Stimulated activated CD8-positive, alpha-beta memory T cell treated with anti-CD3 and anti-CD28 coated beads, Interleukin-4, amount 100 ng/mL, for 1 hour (primary cell): ENCODE measurements at places on chromosomes 4 and X.

GRCh38 chr4:148557793-148558192 lies 115.6 kb upstream of the NR3C2 start:
- no peak for DNase-seq

DNA sequence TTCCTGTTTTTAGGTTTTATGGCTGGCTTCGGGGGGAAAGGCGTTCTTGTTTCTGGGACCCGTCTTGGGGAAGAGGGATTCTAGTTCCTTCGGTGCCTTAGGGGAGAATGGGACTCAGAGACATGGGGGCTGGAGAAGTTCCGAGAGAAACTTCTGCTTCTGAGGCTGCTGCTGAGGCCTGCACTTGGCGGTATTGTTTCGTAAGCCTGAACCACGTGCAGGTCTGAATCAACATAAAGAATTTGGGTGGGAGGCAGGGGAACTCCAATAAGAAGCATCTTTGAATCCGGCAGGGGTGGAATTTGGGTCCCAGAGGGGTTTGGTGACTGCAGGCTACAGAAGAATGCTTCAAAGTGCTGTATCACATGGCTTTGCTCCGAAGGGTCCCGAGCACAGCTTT lies 15.1 kb downstream of the XG start:
- no peak for DNase-seq

- DNase-seq = no peak
These were observed 43.7 kb downstream of the FAM114A1 start for GRCh38 chr4:38911257-38911656.

DNA sequence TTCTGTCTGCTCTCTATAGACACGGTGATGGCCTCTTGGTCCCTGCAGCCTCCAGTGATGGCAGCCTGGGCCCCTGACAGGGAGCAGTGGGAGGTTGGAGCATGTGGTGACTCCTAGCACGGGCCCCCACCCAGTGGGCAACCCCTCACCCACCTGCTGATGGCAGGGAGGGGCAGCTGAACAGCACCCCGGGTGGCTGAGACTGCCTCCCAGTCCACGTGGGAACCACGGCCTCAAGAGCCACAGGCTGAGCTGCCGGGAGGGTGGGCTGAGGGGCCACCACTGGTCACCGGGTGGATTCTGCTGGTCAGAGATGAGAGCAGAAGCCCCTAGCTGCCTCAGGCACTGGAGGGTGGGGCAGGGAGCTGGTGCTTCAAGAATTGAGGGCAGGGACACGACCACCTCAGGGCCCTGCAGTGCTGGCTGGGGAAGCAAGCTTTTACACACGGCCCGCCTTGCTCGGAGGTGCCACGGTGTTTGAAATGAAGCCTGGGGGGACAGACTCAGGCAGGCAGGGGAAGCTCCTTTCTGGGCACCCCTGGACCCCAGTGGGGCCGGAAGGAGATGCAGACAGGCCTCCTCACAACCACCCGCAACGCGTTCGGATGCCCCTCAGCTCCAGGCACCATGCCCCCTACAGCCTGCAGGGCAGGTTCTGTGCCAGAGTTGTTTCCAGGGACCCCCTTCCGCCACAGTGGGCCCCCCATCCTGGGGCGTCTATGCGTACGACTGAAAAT lies 6.3 kb upstream of the HAUS3 start:
- DNase-seq = no peak

GRCh38 chrX:10280071-10280470 lies 123.3 kb downstream of the CLCN4 start:
- no peak for DNase-seq

DNA sequence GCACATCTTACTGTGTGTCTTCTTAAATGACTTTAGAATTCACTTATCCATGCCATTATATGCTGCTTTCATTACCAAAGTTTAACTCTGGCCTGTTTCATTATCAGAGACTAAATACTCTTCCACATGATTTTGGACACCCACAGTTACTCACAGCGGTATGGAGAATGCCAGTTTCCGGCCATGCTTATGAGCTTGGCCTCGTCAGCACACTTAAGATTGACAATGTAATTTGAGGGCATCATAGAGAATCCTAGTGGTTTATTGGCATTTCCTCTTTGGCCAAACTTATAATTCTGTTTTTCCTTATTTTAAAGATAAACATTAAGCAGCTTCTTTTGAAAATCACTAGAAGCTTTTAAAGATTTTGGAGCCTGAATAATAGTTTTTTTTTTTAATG lies 104.5 kb downstream of the IRF2 start:
- no peak for DNase-seq

DNA sequence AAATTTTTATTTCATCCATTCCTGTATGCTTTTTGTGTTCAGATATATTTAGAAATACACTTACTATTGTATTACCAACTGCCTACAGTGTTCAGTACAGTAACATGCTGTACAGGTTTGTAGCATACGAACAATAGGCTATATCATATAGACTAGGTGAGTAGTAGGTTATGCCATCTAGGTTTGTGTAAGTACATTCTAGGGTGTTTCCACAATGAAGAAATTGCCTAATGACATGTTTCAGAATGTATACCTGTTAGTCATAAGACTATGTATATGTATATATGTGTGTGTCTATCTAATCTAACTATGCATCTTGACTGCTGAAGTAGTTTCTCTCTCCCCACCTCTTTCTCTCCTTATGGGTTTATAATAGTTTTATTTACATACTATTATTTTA lies 51.5 kb upstream of the BTC start:
- DNase-seq = no peak

GRCh38 chr4:174058846-174059245 lies 224.6 kb downstream of the FBXO8 start:
- no peak for DNase-seq

DNA sequence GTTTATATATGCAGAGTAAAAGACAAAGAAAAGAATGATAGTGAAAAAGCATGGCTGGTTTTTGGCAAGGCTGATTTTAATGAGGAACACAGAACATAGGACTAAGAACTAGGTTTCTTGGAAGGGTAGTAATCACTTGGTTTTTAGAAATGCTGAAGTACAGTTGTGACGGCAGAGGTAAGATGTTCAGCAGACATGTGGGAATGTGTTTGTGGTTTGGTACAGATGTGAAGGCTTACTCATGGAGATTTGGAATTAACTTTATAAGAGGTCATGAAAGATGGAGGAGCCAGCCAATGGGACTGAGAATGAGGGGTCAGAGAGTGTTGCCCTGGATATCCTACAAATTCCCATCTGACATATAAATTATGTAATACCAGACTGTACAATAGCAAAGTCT lies 243.6 kb downstream of the NPFFR2 start:
- no peak for DNase-seq

GRCh38 chr4:75630174-75630936 lies at the start of gene CDKL2:
CDKL2 (minus strand) TSS chr4:75630528; CDS start chr4:75625988, 4,540 bp downstream.
- DNase-seq = peak; percentile 91

DNA sequence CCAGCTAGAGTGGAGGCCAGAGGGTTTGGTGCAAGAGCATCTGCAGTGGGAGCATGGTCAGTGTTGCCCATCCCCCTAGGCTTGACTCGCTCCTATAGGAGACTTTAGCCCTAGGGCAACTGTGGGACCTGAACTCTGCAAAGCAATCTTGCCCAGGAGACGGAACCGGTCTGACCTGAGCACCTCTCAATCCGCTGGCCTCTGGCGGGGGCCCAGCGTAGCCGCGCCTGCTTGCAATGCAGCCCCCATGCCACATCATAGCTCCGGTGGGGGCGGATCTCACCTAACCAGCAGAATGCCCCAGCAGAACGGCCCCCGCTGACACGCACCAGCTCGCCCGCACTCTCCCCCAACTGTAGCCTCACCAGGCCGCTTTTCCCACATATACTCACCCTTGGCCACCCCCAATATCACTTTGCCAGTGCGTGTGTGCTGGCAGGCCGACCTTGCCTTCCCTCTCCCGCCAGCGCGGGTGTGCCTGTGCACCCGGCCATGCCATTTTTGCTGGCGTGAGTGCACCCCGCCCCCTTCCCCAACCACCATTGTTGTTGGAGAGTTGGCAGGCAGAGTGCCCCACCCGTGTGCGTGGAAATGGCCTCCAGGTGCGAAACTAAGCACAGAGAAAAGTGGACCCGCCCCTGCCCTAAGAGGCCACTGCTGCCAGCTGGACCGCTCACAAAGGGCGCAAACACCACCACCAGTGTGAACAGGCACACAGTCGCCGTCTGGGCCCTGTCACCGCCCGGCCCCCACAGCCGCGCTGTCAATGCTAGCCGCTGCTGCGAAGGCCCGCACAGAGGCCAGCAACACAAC lies 5.8 kb downstream of the BEX4 start:
- DNase-seq = no peak

- DNase-seq = no peak
These were observed 3.3 kb upstream of the ZNF518B start for GRCh38 chr4:10460313-10461047.

DNA sequence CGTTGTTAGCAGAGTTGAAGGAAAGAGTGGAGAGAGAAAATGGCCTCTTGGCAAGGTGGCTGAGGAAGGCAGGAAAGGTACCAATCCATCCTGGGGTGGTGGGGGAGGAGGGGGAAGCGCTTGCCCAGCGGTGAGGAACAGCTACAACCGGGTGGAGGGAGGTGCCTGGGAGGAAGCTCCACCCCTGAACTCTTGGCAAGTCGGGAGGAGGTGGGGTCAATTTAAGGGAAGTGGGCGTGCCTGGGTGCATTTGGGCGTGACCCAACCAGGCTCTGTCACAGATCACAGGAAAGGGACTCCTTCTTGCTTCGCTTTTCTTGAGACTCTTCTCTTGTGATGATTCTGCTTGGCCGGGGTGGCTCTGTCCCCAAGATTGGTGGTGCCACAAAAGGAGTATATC lies 41.7 kb downstream of the BCORL1 start:
- DNase-seq = peak; percentile 31

GRCh38 chr4:1474126-1475090 lies 68.2 kb upstream of the NKX1-1 start:
- DNase-seq = no peak

- DNase-seq = no peak
These were observed 68.7 kb downstream of the MGST2 start for GRCh38 chr4:139734201-139734874.

DNA sequence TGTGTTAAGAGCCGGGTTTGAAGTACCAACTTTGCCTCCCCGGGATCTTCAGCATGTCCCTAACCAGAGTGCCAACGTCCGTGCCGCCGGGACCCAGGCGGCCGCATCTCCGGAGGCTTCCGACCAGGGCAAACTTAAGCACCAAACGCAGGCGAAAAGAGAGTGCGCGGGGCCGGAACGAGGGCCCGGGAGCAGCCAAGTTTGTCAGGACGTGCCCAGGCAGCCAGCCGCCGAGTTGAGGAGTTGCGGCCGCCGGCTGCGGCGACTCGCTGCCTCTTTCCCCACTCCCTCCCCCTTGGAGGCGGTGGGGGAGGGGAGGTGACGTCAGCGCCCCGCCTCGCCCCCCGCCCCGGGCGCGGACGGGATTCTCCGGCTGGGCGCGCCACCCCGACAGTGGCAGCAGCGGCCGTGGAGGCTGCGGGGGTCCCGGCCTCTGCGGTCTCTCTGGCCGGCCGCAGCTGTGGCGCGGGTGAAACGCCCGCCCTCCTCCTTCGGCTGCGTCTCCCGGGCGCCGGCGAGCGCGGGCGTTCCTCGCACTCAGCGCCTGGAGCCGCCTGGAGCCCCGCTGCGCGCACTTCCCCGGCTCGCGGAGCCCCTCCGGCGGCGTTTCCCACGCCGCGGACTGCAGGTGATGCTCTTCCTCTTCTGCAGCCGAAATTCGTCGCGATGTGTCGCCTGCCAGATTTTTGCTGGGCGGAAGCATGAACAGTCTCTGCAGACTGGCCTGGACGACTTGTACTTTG lies 2.9 kb upstream of the FAT1 start:
- DNase-seq = no peak

DNA sequence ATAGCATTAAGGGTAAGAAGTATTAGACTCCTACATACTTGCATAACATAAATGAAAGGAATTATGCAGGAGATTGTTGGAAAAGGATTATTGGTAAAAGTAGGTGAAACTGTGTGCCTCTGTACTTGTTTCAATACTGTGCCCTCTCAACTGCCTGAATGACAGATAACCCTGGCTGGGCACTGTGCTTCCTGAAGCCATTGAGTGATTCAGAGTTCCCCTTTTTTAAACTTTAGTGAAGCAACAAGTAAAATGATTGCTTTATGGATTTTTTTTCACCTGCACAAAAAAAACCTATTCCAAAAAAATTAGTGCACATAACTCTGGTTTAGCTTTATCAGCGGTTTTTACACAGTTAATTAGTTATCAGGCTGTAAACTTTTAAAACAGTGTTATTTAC lies 204.8 kb downstream of the TRAM1L1 start:
- no peak for DNase-seq

DNA sequence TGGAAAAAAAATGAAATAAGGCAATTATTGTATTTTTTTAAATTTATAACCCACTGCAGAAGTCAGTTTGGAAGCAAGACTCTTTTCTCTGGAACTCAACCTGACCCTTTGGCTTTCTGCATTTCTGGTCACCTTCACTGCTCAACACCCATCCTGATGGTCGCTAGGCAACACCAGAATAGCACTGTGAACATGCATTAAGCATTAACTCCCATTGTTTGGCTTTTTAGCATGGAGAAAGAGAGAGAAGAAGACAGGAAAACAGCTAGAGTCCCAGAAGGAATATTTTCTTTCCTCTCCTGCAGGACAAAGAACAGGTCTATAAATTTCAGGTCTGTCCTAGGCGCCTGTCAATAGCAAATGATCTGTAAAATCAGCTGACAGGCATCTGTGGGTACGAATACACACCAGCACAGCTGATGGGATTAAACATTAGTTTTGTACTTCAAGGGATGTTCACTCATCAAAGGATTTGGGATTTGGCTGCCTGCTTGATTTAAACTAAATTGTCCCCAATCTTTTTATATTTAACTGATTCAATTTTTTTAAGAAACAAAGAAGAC lies 137.2 kb upstream of the ETNPPL start:
- DNase-seq = no peak

GRCh38 chr4:87049508-87049907 lies 114.7 kb downstream of the AFF1 start:
- DNase-seq = no peak

DNA sequence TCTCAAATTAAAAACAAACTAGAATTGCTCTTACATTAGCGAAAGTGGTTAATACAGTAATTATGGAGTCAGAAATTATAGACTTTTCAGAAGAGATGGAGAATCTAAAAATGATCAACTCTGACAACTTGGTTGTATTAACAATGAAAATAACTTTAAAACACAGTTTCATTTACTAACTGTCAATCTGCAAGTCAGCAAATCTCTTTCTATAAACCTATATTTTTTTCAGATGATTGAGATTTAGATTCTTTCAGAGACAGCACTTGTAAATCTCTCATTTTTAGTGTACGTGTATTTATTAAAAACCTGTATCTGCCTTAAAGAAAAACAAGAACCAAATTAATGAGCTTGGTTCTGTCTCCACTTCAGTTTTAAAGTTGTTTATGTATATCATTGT lies 311.4 kb downstream of the EPHA5 start:
- DNase-seq = no peak

GRCh38 chr4:27020203-27020602 lies 159.6 kb downstream of the STIM2 start:
- no peak for DNase-seq
